ENCODE measurements at places on chromosomes 4 and X.

DNA sequence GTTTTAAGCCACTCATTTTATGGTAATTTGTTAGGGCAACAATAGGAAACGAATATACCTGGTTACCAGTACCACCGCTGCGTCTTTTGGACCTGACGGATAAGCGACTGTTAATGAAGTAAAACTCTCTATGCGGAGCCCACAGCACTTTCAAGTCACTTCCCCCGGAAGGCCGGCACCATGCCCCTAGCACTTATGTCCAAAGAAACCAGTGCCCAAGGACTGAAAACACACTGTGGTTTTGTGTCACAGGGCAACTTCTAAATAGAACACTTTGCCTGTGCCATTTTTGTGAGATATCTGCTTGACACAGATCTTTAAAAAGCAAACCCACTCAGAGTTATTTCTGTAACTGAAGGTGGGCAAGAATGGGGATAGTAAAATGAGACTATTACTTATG is 22.7 kb downstream of the SH3KBP1 start:
- DNase-seq, result no peak

- DNase-seq, result no peak
Observed at GRCh38 chr4:89539374-89539773, 231.8 kb upstream of the GPRIN3 start.

DNA sequence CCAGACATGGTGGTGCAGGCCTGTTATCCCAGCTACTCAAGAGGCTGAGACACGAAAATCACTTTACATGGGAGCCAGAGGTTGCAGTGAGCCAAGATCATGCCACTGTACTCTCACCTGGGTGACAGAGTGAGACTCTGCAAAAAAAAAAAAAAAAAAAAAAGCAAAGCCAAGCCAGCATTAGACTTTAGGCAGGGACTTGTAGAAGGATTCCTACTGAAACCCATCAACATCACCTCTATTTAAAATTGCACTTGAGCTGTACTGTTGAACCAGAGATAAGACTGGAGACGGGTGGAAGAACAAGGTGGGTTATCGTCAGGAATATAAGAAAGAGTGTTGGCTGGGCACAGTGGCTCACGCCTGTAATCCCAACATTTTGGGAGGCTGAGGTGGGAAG is 15.7 kb upstream of the AFAP1 start:
- DNase-seq, result no peak

DNA sequence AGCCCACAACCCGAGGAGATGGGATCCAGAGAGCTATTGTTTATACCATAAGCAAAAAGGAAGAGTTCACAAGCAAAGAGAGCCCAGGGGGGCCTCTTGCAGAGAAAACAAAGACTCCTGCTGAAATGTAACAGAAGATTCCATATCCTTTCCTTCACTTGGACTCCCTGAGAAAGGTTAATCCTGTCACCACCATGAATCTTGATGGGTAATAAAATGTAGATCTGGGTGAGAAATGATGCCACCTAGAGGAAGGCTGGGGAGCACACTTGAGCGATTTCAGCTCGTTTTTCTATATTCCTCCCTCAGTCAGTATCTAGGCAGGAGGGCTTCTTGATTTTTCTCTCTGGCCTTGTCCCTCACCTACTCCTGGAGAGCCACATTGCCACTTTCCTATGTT is 10.2 kb upstream of the KCNE5 start:
- DNase-seq, result no peak

DNA sequence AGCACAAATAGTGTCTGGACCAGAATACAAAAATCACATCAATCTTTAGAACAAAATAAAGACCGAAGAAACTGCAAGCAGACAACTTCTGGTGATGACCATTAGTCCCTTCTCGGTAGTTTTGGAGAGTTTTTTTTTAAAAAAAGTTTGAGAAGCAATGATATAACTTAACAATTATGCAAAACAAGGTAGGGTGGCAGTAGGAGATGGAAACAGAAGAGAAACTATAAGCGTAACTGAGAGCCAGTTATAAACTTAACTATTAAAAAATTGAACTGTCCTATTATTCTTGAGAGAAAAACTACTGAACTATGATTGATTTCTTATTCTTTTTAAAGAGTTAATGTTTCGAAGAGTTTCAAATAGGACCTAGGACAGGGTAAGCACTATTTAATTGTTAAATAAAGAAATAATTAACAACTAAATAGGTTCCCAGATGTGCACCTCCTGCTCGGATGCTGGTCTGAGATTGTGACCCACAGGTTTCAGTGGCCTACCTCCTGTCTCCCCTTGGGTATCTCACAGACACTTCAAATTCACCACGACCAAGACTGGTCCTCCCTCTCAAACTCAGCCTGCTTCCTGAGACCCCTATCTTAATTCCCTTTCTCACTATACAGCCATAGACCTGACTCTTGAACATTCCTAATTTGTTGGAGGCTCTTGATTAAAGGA is 81.3 kb downstream of the LEF1 start:
- no peak for DNase-seq

GRCh38 chr4:24664956-24665355 is 80.6 kb upstream of the DHX15 start:
- DNase-seq, result no peak

DNA sequence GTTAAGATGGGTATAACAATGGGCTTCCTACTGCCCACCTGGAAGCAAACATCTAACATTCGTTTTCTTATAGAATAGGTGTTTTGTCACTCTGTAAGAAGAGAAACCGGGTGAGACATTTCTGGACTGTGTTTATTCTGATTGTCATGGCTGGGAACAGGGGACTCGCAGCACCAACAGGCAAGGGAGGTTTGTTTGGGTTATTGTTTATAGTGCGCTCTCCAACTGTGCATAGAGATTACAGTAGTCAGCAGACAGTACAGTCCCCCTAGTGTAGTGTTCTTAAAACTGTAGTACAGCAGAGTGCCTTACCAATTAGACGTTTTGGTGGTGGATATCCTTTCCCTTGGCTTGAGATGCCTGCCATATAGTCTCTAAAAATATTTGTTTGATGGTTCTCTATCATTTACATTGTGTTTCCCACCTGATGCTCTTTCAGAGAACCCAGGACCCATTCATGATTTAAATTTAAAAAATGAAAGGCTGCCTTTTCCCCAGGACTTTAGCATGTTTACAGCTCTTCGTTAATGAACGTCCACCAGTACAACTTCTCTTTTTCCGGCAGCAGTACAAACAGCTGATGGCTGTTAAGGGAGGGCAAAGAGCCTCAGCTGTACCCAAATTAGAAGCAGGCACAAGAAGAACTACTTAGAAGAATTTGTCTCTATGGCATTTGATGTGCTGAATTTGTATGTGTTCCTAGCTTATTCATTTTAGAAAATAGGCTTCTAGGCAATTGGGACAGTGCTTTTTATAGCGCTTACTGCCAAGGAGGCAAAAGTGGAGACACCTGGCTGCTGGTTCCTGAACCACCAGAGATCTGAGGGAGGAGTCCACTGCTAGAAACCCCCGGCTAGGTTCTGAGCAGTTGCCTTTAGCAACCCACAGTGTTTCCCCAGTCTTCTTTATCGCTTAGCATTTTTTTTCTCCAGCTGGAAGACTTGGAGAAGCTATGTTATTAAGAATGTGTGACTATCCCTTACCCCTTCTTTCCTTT is 1.0 kb upstream of the RNF150 start:
- no peak for DNase-seq

- DNase-seq, result no peak
Observed at GRCh38 chr4:17283832-17284231, 228.1 kb downstream of the QDPR start.

DNA sequence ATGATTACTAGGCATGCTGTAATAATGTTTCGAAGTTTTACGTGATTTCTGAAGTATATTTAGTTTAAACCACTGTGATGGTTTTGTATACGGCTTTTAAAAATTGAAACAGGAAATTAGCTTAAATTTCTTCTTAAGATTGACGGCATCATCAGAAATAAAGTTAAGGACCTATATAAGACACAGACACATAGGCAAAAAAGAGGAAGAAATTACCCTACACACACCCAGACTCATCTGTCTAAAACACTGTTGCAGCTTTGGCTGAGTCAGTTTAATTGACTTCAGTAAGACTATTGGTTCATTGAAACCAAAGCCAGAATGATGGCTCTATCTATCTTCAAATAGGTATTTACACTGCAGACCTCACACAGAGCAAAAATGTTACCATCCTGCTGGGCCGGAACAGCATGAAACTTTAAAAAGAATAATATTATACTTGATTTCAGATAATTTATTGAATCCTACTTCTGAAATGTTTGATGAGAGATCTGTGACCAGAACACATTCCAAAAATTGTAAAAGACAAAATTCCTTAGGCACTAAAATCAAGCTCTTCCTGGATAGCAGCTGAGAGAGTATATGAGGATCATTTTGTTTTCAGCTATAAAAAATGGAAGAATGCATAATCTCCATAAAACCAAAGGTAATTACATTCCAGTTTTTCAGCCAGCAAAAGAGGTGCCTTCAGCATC is 4.5 kb downstream of the HHIP start:
- no peak for DNase-seq

DNA sequence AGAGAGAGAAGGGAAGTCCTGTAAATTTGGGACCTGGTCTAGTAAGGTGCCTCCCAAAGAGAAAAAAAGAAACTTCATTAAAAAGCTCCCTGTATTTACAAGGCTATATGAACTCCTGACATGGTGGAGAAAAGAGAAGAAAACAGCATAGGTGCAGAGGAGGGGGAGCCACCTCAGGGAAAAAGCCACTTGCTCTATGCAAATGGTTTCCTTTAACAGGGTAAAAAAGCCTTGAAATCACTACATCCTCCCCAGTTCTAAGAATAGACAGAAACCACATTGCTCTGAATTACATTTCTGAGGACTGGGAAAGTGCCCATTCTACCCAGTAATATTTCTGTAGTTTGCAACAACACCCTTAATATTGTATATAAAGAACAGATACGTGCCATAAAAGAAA is 165.5 kb downstream of the KLF8 start:
- no peak for DNase-seq

DNA sequence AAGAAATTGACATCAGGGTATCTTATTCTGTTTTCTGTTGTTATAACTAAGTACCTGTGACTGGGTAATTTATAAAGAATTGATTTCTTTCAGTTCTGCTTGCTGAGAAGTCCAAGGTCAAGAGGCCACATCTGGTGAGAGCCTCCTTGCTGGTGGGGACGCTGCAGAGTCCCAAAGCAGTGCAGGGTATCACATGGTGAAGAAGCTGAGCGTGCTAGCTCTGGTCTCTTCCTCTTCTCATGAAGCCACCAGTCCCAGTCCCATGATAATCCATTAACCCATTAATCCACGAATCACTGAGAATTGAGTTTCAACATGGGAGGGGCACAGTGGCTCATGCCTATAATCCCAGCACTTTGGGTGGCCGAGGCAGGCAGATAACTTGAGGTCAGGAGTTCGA is 18.0 kb downstream of the RBMX start:
- DNase-seq, result no peak

GRCh38 chr4:101753721-101754120 is 36.8 kb upstream of the BANK1 start:
- DNase-seq, result no peak

- DNase-seq, result no peak
Observed at GRCh38 chr4:20297261-20297660, 45.6 kb downstream of the SLIT2 start.

DNA sequence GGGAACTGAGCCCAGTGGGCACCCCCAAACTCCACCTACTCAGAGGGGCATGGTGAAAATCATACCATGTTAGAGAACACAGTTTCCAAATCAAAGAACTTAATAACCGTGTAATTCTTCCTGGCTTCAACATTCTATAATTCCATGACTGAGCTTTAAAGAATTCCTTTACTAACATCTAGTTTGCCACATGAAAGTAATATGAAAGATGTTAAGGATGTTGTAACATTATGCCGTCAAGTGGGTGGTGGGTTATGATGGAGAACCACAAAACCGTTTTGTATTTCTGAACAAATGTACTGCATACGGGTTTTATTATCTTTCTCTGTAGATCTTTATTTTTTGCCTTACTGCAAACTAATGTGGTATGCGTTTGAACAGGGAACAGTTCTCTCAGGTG is 549.0 kb upstream of the MAGEB2 start:
- no peak for DNase-seq

DNA sequence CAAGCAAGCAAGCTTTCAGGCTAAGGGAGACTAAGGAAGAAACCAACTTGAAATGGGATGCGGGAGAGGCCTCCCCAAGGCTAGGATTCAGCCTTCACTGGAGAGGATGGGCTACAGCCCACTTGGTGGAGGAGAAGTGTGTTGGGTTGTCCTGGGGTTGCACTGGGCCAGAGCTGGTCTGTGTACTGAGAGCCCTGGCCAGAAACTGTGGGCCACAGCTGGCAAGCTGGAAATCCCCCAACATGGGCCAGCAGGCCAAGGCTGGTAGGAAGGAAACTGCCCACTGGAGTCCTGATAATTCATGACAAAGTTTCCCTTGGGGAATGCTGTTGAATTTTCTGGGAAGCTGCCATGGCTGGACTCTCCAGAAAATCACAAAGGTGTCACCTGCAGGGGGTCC is 188.0 kb upstream of the S100G start:
- DNase-seq, result no peak

DNA sequence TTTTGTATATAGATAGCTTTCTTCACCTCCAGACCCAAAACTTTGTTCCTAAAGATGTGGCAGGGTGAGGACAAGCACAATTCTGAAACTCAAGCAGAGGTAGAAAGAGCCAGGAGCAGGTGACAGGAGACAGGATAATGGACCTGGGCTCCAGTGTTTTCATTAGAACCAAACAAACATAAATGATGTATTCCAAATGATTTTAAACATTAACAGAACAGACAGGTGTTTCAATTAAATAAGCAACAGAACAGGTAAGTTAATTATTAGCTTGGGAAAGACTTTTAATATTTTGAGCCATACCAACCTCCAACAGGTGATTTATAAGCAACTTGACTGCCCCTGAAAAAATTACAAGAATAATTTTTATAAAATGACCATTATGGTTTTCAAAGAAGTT is 459.4 kb upstream of the LCORL start:
- no peak for DNase-seq

DNA sequence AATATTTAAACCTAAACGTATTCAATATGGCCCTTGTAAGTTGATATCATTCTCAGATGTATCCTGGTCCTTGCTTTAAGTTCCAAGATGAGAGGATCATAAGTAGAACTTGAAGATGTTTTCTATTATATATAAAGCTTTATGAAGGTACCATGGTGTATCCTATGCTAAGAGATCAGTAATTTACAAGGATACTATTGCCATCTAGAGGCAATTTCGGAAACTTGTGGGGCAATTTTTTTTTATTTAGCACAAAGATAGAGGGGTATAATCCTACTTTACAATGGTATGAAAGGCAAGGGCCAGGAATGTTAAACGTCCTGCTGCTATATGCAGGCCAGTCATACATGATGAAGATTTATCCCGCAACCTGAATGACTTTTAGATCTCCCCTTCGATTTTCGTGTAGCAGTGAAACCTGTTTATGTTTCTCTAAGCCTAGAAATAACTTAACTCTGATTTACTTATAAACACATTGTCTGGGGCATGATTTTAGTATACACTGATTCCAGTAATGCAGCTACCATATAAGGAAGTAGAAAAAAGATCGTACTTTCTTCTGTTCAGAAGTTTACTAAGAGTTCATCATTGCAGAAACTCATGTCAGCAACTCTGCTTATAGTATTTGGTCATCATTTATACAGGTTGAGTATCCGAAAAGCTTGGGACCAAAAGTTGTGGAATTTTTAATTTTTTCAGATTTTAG is 2.6 kb downstream of the SLC25A31 start:
- no peak for DNase-seq

GRCh38 chr4:159096434-159096833 is 6.4 kb upstream of the RAPGEF2 start:
- no peak for DNase-seq

- DNase-seq, result no peak
Observed at GRCh38 chr4:152045807-152046571, 285.2 kb upstream of the GATB start.

- no peak for DNase-seq
Observed at GRCh38 chrX:154437971-154438893, 1.3 kb downstream of the GDI1 start.
